ENCODE measurements at places on chromosomes 2 and 18.

- DNase-seq = no peak
These were observed 2.7 kb upstream of the BCL11A start for GRCh38 chr2:60556175-60556574.

- no peak for DNase-seq
These were observed 46.4 kb downstream of the PROC start for GRCh38 chr2:127464470-127465257.

- no peak for DNase-seq
These were observed 40.4 kb upstream of the TMEM178A start for GRCh38 chr2:39625193-39625926.

DNA sequence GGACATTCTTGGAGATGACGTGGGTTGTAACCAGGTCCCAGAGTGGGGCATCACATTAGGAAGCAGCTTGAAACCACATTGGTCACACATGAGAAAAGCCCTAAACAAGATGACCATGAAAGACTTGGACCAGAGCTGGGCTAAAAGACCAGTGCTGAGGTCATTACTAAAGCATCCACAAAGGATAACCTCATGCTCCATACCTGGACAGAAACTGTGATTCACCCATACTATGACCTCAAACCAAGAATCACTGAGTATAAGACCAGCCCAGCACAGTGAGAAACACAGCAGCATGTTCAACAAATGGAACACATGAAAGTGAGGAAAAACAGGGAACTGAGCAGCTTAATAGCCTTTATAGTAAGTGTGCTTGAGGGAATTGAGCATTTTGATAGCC is 635.5 kb upstream of the NETO1 start:
- DNase-seq = no peak

DNA sequence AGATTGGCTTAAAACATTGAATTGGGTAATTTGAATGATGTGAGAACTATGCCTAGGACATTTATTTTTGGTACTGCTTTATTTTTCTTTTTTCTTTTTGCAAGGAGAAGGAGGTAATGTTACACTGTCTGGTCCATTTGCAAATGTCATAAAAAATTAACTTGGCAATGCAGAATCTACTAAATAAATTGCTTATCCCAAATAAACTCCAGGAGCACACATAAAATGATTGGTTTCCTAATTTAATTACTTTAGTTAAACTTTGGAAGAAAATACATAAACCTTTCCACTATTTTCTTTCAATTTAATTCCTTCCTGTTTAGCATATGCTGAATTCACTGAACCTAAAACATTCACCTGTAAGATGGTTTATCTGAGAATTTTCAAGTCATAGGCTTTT is 238.4 kb upstream of the ETAA1 start:
- DNase-seq = no peak

DNA sequence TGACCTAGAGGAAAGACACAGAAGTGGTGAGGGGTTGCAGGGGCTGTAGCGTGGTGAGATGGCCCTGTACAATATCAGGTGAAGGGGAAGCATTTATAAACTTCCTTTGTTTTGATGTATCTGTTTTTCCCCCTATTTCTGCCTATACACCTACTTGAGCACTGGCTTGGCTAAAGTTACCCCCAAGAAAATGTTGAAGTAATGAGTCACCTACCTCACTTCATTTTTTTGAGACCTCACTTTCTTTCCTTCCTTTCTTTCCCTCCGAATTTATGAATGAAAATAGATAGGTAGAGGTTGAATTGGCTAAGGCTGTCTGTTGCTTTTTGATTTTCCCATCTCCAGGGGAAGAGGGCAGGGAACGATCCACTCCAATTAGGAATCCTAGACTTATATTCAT is 231.1 kb upstream of the EPAS1 start:
- no peak for DNase-seq

GRCh38 chr2:64454386-64455332 is 697 bp downstream of the LGALSL start:
- peak; percentile 75 for DNase-seq

GRCh38 chr2:6301426-6301825 is 564.3 kb downstream of the CMPK2 start:
- no peak for DNase-seq

DNA sequence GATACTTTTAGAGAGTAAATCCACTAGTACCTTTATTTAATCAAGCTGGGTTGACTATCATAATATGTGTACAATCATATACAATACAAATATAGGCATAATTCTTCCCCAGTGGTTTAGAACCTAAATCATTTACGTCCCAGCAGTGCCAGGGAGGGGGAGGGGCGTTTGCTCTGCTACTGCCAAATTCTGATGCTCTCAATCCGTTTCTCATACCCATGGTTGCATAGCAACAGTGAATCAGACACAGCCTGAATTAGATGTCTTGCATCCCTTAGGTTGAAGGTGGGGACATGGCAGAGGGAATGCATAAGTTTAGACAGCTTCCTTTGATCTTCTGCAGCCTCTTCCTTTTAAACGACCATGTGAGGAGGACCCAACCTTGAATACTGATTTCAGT is 135.4 kb downstream of the ABCA12 start:
- no peak for DNase-seq

DNA sequence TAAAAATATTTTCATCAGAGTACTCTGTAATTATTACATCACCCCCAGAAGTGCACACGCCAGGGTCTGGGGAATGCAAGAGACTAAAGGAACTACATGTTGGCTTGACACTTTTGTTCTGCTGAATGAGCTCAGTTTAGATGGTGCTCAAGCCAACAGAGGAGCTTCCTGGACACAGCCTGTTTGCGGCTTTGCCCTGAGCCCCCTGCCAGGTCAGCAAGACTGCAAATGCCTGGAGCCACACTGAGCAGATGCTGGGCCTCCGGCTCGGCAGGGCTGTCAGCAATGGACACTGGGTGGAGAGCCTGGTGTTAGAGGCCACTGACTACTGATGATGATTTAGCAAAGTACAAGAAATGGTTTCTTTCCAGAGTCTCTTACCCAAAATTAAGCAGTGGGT is 31.9 kb downstream of the PTPN18 start:
- DNase-seq = no peak

GRCh38 chr2:181126311-181126868 is 146.0 kb downstream of the UBE2E3 start:
- DNase-seq = no peak

- no peak for DNase-seq
These were observed 75.8 kb downstream of the SPHKAP start for GRCh38 chr2:228105526-228106250.

GRCh38 chr2:234293973-234294372 is 202.9 kb downstream of the ARL4C start:
- DNase-seq = no peak

DNA sequence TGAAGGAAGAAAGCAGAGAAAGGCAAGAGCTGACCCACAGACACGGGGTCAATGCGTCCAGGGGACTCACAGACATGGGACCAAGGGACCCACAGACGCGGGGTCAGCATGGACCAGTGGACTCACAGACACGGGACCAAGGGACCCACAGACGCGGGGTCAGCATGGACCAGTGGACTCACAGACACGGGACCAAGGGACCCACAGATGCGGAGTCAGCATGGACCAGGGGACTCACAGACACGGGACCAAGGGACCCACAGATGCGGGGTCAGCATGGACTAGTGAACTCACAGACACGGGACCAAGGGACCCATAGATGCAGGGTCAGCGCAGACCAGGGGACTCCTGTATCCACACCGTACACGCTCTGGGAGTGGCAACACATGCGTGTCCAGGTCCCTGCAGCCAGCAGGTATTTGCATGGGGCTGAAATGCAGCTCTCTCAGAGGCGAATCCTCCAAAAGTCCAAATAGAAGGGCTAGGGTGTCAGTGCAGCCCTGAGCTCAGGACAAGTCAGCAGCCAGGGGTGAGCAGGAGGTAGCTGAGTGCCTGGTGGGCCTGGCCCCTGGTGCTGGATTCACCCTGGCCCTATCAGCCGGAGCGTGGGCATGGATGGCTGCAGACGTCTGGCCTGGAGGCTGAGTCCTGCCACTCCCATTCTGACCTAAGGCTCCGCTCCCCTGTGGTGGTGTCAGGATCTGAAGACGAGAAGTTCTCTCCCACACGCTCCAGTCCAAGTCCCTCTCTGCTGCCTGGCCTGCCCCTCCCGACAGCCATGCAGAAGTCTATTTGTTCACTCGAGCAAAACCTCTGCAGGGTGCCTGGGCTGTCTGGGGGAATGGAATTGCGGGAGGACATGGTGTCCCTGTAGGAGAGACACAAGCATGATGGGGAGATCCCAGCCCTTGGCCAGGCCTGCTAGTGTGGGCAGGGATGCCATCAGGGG is 28.5 kb downstream of the TMEM18 start:
- no peak for DNase-seq

- no peak for DNase-seq
These were observed 28.8 kb downstream of the TANC1 start for GRCh38 chr2:158997037-158997790.

DNA sequence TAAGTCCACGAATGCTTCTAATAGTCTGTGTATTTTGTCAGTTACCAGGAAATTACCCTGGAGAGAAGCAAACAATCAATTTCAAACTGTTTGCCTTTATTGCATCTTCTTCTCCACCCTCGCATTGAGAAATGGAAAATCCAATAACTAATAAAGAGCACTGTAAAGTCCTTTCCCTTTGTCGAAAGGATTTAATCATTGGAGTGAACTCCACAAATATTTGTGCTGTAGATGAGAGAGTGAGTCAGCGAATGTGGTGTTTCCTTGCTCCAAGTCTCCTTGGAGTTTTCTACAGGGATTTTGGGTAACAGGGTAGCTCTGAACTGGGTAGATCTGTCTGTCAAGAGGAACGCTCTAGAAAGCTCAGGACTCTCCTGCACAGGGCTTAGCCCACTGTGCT is 240.2 kb downstream of the KCNS3 start:
- no peak for DNase-seq

DNA sequence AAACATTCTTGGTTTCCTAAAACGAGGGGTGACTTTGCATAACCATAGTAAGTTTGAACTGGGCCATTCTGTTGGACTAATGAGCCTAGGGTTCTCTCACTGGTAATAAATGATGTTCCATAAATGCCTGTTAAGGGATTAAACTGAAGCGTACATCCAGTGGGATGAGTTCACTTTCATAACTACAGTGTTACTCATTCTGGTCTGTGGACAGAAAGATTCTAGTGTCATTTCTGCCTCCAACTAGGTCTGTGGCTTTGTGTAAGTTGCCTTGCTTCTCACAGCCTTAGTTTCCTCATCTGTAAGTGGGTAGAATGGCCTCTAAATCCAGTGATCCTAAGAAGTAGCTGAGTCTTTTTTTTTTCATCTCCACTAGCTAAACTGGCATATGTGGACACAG is 1860.6 kb upstream of the PIK3C3 start:
- DNase-seq = no peak

DNA sequence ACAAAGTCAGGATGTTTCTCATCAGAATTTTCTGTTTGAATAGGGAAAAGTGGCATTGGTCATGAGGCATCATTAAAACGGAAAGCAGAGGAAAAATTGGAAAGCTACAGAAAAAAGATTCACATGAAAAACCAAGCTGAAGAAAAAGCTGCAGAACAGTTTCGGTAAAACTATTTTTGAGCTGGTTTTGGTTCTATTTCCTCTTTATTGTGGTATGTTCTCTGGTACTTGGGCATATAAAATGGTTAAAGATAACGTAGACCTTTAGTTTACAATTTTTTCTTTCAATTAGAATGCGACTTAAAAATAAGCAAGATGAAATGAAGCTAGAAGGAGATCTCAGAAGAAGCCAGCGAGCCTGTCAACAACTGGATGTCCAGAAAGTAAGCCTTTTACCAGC is 7.6 kb downstream of the GPATCH11 start:
- DNase-seq = no peak

- DNase-seq = no peak
These were observed 997.9 kb upstream of the CELF4 start for GRCh38 chr18:38563396-38563980.

- DNase-seq = peak; percentile 43
These were observed 139.5 kb downstream of the LRRC30 start for GRCh38 chr18:7370375-7370774.

DNA sequence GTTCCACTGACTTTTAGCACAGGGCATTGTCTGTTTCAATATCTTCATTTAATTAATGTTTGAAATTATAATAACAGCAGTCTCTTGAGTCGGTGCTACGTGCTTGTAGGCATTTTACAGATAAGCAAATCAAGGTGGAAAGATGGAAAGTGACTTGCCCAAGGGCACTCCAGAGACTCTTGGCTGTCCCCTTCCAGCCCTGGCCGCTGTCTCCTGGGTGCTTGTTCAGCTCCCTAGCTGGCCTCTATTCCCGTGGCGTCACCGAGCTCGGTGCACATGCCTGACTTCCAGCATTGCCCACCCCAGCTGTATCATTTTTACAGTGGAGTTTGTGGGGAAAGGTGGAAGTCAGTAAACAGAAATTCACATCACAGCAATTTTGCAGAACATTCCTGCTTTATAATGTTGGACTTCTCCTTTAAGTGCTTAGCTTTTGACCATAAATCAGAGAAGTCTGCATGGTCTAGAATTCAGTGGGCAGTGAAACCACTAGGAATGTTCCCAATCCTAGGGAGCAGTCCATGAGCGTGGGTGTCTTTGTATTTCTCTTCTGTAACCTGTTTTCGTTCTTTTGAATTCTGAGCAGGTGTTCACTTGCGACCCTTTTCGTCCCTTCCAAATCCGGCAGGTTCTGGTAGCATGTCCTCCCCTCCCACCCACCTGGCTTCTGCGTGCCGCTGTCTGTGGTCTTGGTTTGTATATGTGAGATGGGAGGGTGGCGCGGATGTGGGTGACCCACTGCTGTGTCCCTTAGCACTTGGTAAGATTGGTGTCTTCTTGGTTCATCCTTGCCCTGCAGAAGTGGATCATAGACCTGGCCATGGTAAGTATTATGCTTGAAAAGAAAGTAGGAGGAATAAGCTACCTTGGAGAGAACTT is 8.4 kb downstream of the SLC66A3 start:
- no peak for DNase-seq

- no peak for DNase-seq
These were observed 21.6 kb upstream of the SLC20A1 start for GRCh38 chr2:112623913-112624777.
